MCF 10A (cell line): ENCODE measurements at places on chromosomes 7 and 10. TPM values are rescaled to one million over a fixed set of nuclear protein-coding genes. Genes with fewer than 3 reads are reported as not detected.

The CH25H gene
- not detected in 2 replicates for total RNA-seq

The ZNF3 gene
- 23.7 and 24.8 TPM in 2 replicates for total RNA-seq

The CRCP gene
- total RNA-seq: 27.5 and 39.8 TPM in 2 replicates

The FANK1 gene
- total RNA-seq: 1.8 and 2.5 TPM in 2 replicates

The C10orf95 gene
- 0.49 and 0.63 TPM in 2 replicates for total RNA-seq

The NRF1 gene
- total RNA-seq: 18.4 and 21.4 TPM in 2 replicates

The ABHD11 gene
- total RNA-seq: 15.3 and 18.9 TPM in 2 replicates

The ZNF438 gene
- 6.8 and 8.4 TPM in 2 replicates for total RNA-seq

DNA sequence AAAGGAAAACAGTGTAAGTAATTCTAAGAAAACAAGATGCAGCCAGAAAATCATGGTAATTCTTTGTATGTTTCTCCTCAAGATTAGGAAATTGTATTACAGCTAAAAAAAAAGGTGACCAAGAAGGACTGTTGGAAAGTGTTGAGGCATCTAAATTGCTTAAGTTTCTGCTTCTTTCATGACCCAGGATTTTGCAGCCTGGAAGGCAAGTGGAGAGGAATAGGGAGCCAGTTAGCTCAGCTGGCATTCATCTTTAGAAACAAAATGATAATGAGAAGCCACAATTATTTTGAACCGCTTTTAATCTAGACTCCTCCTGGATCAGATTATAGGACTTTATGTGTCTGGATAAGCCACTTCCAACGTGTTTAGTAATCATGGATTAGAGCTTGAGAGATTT lies 56.8 kb upstream of the TMEM229A start:
- DNase-seq: no peak

DNA sequence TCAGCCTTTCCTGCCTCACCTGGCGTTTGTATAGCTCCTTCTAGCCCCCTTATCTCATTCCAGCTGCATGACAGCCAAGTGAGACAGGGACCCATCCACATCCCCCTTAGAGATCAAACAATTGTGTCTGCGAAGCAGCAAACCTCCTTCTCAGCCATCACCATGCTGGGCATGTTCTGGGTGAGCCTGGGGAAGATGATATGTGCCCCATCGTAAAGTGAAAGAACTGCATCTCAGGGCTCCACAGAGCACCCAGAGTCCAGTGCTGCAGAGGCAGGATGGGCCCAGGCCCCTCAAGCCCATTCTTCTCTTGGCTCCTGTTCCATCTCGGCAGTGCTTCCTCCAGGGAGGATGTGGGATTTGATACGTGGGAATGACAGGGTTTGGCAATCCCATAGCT lies 43.2 kb downstream of the FIGNL1 start:
- no peak for DNase-seq

GRCh38 chr7:154905615-154906014 lies 97.3 kb downstream of the PAXIP1 start:
- DNase-seq: no peak

DNA sequence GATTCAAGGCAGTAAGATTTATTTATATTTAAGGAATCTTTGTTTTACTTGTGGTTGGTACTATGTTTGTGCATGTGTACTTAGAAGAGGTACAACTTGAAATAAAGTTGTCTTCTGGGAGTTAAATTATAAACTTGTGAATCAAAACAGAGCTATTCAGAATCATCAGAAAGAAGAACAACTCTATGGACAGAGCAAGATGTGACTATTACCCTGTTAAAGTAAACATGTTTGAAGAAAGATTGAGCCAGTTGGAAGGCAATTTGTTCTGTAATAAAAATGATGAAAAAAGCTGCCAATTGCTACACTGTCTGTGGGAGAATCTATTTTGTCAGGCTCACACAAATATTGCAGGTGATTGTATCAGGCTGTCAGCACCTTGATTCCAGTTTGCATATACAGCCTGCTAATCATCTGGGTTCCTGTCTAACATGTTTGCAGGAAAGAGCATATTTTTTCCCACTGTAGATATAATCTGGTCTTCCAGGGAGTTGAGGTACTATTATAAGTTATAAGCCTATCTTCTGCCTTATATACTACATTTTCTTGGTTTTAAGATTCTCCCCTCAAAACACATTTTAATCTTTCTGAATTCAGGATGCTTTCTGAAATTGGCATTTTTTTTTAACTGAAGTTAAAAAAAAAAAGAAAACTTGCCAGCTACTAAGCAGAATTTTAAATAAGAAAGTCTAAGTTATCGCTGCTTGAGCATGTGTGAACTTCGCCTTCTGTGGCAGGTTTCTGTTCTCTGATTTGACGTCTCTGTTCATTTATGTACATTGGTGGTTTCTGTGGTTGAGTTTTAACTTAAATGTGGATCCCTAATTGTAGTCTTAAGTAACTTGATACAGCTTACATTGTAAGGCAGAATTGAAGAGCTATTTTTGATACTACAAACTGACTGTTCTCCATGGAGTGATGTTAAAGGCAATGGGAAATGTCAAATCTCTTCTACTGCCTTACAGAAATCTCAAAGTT lies 46.0 kb downstream of the ZNRF2 start:
- DNase-seq: no peak

- no peak for DNase-seq
These were observed 228.4 kb downstream of the ARHGAP12 start for GRCh38 chr10:31700181-31700611.

DNA sequence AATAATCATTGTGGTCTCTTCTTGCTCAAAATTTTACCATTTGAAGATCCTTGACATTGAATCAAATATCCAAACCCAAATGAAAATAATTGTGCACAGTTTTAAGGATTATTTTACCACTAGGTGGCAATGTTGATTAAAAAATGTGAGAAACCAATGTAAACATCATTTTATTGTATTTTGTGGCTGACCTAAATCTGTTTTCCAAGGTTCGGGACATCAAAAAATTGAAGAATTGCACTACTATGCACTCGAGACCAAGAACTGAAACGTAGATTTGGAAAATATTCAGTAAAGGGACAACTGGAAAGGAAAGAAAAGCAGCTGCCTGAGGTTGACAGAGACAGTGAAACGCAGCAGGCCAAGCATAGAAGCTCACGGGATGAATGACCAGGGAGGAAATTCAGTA lies 259.3 kb downstream of the SNX13 start:
- DNase-seq: peak; percentile 41

- DNase-seq: no peak
These were observed 4.5 kb downstream of the PRAP1 start for GRCh38 chr10:133351408-133352318.

- peak; percentile 67 for DNase-seq
These were observed 33.2 kb downstream of the SPAM1 start for GRCh38 chr7:123958186-123958703.

DNA sequence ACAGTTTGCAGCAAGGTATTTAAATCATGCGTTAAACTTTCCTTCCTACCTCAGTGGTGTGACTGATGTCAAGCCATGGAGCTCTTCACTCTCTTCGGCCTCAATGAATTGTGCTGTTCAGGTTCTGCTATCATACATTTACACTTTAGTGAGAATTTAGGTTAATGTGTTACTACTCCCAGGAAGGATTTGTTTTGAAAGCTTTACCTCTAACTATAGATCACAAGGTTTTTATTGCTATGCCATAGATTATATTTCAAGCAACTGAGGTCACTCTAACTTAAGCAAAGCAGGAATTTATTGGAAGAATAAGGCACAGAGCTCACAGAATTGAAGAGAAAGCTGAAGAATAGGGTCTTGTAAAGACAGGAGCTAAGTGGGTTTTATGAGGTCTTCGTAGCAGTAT lies 11.0 kb upstream of the ADD3 start:
- DNase-seq: no peak

GRCh38 chr7:129091484-129092002 lies 36.6 kb upstream of the TNPO3 start:
- peak; percentile 82 for DNase-seq

- DNase-seq: no peak
These were observed 130.8 kb downstream of the ELFN1 start for GRCh38 chr7:1800902-1801301.

GRCh38 chr7:131371411-131371810 lies 43.7 kb downstream of the MKLN1 start:
- no peak for DNase-seq

- peak; percentile 64 for DNase-seq
These were observed 729 bp downstream of the DNAJB6 start for GRCh38 chr7:157337316-157338149.

- no peak for DNase-seq
These were observed 390.3 kb downstream of the GRID1 start for GRCh38 chr10:85976267-85976793.
